ENCODE measurements at places on chromosomes 12 and 14.
A peak's percentile ranks its signal among the peaks of the same experiment; 100 is the strongest.

DNA sequence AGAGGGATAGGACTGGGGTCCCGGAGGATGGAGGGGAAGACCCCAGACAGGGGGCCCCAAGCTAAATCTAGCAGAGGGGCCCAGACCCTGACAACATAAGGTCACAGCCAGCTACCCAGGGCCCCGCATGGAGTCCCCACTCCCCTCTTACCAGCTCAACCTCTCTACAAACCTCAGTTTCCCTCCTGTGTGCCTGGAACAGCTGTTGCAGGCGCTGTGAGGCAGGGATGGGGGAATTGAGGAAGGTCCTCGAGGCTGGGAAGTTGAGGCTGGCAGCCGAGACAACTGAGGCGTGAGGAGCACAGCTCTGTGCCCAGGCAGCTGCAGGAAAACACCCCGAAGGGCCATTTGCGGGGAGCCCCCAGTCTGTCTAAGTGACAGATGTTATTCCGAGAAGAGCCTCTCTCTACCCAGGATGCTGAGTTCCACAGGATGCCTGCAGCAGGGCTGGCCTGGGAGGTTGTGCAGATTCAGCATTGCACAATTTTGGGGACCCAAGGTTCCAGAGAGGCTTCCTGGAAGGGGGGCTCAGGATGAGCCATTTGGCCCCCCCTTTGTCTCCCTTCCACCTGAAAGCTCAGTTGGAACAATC, 42.7 kb upstream of the NCOR2 start:
- DNase-seq = no peak

- no peak for DNase-seq
Observed at GRCh38 chr12:95322326-95322725, 104.7 kb downstream of the VEZT start.

GRCh38 chr14:98470663-98471062, 801.3 kb downstream of the BCL11B start:
- DNase-seq = no peak

- no peak for DNase-seq
Observed at GRCh38 chr14:96634896-96635295, 132.7 kb downstream of the PAPOLA start.

DNA sequence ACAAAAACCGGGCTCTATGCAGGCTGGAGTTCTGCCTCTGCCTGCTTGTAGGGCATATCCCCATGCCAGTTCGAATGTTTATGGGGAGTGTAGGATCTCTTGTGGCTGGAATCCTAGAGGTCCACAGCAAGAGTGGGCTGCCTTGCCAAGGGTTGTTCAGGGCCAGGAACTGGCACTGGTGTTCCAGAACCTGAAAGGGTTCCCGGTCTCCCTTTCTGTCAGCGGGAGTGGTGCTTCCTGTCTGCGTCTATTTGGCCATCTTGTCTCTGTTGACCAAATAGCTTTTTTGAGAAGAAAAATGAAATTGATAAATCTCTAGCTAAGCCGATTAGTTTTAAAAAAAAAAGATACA, 17.8 kb downstream of the OLR1 start:
- DNase-seq = no peak

- DNase-seq = no peak
Observed at GRCh38 chr12:27453421-27453820, 6.9 kb downstream of the SMCO2 start.

- no peak for DNase-seq
Observed at GRCh38 chr12:10900530-10900929, 8.8 kb downstream of the TAS2R13 start.

- DNase-seq = no peak
Observed at GRCh38 chr12:112151766-112152541, 26.6 kb downstream of the TRAFD1 start.

GRCh38 chr12:106126441-106127337, 12.1 kb downstream of the NUAK1 start:
- no peak for DNase-seq

- DNase-seq = no peak
Observed at GRCh38 chr12:67854351-67854750, 134.9 kb upstream of the IFNG-AS1 start.

GRCh38 chr14:88281447-88281846, 41.6 kb downstream of the KCNK10 start:
- no peak for DNase-seq

DNA sequence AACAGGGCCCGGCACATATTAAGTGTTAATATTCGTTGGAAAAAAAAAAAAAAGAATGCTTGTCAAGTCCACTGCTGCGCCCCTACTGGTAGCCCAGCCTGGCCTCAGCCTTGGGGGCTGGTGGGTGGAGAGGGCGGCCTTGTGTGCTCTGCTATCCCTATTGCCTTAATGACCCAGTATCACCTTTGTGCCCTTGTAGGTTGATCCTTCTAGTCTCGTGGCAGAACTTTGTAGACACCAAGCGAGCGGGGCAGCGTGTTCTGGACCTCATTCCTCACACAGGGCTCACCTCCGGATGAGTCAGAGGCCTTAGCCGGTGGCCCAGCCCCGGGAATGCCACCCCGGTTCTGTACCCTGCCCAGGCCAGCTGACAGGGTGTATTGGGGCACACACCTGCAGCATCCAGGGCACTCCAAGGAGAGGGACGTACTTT, 1.8 kb upstream of the RCOR1 start:
- DNase-seq = peak; percentile 54

DNA sequence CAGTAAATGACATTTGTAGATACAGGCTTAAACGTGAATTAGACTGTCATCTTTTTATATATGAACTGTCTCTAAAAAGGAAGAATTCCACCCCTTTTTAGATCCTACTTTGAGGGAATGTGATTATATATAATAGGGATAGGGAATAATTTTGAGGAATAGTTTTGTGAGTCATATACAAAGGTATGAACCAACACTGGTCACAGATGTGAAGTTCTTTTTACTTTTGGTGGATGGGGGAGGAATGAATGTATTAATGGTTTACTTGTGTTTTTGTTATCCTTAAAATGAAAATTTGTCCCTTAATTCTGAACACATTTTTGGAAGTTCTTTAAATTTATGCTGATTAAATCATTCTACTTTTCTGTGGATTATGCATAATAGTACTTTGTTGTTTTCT, 30.4 kb downstream of the FRS2 start:
- no peak for DNase-seq

- DNase-seq = no peak
Observed at GRCh38 chr12:10115311-10115710, 14.7 kb downstream of the CLEC7A start.
